Left renal pelvis (tissue), 4 donors: ENCODE measurements at places on chromosomes 5 and 9. TPM values are rescaled to one million over a fixed set of nuclear protein-coding genes. Genes with fewer than 3 reads are reported as not detected.

Gene TAF11L4
- polyA plus RNA-seq = not detected

Gene UCK1
- polyA plus RNA-seq = 34.2 TPM

Gene VLDLR
- polyA plus RNA-seq = 31.6 TPM

Gene IFNA2
- polyA plus RNA-seq = not detected

Gene ARHGEF39
- polyA plus RNA-seq = 9.7 TPM

Gene KIF12
- 130 TPM for polyA plus RNA-seq

GRCh38 chr5:40557501-40557900 is 122.2 kb upstream of the PTGER4 start:
- no peak for DNase-seq

DNA sequence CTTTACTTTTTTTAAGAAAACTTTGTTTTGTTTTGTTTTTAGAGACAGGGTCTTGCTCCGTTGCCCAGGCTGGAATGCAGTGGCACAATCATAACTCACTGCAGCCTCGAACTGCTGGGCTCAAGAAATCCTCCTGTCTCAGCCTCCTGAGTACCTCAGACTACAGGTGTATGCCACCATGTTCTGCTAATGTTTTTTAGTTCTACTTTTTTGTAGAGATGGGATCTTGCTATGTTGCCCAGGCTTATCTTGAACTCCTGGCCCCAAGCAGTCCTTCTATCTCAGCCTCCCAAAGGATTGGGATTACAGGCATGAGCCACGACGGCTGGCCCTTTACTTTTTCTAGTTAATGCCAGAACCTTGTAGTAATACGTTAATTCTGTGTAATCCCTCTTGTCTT is 36.0 kb downstream of the IPO11 start:
- no peak for DNase-seq

DNA sequence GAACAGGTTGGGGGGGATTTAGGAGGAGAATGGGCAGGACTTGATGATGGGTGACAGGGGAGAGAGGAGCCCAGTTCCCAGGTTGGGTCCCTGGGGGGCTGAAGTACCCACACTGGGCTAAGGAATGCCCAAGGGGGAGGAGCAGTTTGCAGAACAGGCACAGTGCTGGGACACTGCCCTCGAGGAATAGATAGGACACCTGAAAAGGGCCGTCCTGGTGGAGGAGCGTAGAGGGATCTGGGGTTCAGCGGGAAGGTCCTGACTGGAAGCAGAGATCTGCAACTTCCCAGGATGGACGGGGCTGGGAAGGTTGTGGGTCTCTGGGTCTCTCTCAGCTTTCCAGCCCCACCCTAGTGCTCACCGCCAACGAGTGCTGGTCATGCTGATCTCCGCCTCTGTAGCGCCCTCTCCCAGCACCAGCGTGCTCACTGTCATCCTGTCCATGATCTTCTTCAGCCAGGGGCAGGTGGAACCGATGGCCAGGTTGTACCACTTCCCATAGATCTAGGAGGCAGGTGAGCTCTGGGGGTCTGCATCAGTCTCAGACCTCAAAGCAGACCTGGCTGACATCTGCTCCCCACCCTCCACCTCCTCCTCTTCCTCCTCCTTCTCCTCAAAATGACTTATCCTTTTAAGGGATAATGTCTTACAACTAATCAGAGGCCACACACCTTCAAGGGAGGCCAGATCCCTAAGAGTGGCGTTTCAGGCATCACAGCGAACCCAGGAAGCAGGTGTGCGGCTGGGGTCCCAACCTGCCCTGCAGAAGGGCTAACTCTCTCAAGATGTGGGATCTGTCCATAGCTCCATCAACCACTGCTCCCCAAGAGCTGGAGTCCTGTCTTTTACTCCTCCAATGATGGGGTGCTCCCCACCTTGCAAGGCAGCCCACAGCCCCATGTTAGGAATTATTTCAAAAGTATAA is 1.6 kb downstream of the AMBP start:
- DNase-seq = no peak

- no peak for DNase-seq
Measured at GRCh38 chr5:30041831-30042385, 1151.6 kb upstream of the CDH6 start.
